Muscle of arm (tissue), 14 donors: ENCODE measurements at places on chromosomes 6 and 20. TPM values are rescaled to one million over a fixed set of nuclear protein-coding genes. Genes with fewer than 3 reads are reported as not detected.

DNA sequence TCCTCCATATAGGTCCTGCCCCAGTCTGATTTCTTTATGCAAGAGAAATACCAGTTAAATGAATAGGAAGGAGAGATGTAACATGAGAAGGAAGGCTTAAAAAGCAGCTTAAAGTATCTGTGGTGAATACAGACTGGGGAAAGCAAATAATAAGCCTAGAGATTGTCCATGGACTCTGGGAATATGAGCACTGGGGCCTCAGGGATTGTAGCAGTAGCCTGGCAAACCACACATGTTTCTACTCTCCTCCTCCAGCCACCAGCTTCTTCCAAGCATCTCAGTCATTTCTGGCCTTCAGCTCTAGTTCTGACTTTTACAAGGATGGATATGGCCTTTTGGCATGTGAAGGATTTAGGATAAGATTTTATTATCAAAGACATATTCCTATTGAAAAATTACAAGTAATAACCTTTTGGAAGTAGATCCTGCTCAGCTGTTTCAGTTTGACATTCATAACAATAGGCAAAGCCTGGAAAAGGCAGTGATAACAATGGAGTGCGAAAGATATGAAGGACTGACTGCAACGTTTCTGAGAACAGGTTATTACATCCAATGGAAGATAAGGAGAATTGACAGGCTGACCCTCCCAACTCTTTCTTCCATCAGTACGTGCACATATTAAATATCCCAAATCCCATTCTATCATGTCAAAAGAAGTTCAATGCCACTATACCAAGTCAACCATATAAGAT lies 41.6 kb downstream of the CYP39A1 start:
- DNase-seq: no peak

- DNase-seq: no peak
These were observed 97.4 kb upstream of the SALL4 start for GRCh38 chr20:51899674-51900073.

- DNase-seq: no peak
These were observed 265.8 kb upstream of the GJE1 start for GRCh38 chr6:141866731-141867497.

DNA sequence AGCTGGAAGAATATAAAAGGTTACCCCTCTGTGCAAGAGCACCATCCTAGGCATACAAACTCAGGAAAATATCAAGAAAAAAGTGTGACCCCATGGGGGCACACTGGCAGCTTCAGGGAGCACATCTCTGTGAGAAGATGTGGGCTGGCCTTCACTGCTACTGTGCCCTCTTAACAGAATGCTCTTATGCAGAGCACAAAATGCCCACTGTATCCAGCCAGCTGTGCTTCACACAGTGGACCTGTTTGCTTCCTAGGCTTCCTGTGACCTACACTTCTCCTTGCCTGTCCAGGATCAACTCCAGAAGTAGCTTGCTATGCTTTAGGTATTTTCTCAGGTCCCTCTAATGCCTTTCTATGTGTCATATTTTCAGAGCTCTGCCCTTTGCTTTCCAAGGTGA lies 380.2 kb upstream of the MMS22L start:
- no peak for DNase-seq

DNA sequence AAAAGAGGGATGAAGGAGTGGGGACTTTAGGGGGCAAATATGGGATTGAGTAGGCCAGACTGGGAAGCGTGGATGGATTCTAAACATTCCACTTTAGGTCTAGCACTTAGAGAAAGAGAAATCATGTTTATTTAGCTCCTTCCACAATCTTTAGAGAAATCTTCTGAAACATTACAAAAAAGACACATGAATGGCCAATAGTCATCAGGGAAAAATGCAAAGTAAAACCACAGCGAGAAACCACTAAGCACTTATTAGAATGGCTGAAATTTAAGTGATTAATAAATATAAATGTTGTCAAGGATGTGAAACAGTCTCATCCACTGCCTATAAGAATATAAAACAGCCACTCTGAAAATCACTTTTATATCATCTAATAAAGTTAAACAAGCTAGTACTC lies 46.9 kb downstream of the HLA-A start:
- DNase-seq: no peak

DNA sequence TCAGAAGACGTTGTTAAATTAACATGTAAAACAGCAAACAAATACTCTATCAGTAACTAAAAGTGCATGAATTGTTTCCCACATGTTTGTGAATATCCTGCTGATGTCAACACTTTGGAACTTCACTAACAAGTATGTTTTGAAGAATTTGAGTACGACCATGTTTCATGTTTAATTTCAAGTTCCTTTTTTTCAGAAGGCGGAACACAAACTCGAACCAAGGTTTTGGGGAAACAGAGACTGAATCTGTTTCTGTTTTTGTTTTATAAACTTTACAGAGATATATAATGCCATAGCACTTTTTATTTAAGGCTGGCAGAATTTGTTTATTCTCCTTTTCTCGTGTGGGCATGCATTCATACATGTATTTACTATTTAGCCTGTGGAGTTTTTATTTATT lies 509.3 kb upstream of the CITED2 start:
- no peak for DNase-seq

- no peak for DNase-seq
These were observed 174.2 kb downstream of the MYLK4 start for GRCh38 chr6:2576499-2576898.

DNA sequence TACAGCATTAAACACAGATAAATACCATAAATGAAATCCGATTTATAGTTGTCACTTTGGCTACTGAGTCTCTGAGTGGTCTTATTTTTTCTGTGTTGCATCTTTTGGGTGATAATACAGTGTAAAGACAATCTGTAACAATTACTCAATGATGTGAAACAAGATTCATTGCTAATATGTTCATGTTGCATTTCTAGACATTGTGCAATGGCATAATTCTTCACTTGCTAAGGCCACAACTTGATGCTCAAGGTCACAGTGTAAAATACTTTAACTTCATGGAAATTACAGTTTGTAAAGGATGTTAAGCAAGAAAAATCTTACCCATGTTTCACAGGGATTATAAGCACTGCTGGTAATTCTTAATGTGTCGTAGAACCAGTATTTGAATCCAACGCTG lies 74.9 kb upstream of the SMLR1 start:
- DNase-seq: no peak

GRCh38 chr20:56926501-56926900 lies 297.4 kb downstream of the TFAP2C start:
- DNase-seq: no peak

DNA sequence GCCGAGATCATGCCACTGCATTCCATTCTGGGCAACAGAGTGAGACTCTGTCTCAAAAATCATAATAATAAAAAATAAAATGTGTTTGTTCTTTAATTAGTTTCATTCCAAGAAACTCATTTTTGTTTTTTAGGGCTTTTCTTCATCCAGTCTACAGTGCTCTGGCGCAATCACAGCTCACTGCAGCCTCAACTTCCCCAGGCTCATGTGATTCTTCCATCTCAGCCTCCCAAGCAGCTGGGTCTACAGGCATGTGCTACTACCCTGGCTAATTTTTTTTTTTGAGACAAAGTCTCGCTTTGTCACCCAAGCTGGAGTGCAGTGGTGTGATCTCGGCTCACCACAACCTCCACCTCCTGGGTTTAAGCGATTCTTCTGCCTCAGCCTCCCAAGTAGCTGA lies 143.6 kb upstream of the JARID2 start:
- no peak for DNase-seq

DNA sequence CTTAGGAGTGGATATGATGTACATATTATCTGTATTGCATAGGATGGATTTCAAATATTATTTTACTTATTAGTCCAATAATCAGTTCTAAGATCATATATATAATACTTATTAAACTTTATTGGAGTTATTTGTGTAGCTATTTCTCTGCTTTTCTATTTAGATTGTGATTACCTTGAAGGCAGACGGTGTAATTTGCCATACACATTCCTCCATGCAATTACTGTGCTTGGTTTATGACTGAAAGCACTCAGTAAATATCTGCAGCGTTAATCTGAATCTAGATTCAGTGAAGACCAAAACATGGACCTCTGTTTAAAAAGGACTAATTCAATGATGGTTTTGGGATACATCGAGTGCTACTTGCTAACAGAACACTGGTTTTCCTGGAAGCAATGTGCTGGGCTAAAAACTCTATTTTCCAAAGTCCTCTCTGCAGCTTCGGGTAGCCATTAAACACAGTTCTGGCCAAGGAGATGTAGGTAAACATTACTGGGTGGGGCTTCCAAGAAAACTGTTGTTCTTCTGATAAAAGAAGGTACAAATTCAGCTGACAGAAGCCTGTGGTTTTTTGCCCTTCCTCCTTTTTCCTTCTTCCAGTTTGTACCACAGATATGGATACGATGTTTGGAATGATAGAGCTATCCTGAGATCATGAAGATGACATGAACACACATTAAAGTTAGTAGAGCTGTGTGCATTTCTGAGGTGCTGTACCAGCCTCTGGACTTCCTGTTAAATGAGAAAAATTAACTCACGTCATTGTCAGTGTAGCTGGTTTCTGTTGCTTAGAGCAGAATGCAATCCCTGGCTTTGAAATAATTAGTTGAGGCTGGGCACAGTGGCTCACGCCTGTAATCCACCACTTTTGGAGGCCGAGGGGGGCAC lies 136.5 kb upstream of the NUP153 start:
- no peak for DNase-seq

DNA sequence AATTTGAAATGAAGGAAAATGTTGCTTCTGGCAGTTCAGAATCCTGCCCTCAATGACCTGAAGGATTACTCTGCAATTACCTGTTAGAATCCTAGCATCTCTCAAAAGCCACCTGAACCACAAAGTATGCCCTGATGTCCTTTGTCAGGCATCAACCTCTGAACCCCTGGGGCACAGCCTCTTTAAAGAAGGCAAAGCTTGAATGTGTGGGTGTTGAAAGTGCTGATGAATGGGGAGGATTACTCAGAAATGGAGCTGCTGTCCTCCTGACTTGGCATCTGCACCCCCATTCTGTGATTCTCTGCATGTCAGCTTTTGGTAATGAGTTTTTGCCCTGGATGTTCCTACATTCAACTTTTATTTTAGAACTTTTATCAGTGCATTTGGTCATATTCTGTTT lies 179.2 kb downstream of the PKHD1 start:
- DNase-seq: no peak

HLA-DQA2 gene
- polyA plus RNA-seq: 2.7 TPM

ZNF831 gene
- 0.32 TPM for polyA plus RNA-seq

PRPH2 gene
- polyA plus RNA-seq: 2.6 TPM

ARHGAP40 gene
- polyA plus RNA-seq: not detected

HUS1B gene
- polyA plus RNA-seq: not detected
